Neuronal stem cell (in vitro differentiated cells): ENCODE measurements at places on chromosomes 5 and 9.

GRCh38 chr5:54719384-54720283, 202.1 kb downstream of the SNX18 start:
- H3K27ac ChIP-seq: peak overlapping the region; percentile 69
- no peaks in the 10 kb centered on the region for H3K36me3 ChIP-seq
- no peaks in the 10 kb centered on the region for H3K27me3 ChIP-seq
- peaks cover 13% of the 10 kb centered on the region for H3K4me1 ChIP-seq
- no peak overlapping the region for H3K4me3 ChIP-seq

DNA sequence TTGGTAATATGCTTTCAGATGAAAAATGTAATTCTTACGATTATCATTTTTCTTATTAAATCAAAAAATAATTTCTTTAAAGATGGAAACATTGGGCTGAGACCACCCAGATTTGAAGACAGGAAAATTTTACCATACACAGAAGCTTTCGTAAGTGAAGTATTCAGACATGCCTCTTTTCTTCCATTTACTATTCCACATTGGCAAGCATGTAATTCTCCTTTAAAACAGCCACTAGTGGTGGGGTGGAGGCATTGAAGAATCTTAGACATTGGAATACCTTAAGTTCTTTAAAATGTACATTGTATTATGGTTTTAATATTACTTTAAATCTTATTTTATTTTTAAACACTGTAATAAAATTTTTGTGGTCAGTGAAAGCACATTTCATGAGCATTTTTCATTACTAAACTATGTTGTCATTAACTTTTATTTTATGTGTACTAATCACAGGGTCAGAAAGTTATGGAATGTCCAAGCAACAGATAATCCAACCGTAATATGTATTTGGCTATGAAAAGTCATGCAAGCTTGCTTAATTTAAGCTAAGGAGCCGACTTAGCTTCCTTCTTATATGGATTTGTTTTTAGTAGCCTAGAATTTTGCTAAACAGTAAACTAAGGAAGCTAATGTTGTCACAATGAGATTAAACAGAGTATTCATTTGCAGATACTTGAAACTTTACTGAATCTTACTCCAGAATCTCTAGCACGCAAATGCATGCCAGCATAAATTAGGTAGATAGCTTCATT, 97.4 kb upstream of the ALDH1A1 start:
- H3K27me3 ChIP-seq: peaks cover 6% of the 10 kb centered on the region
- no peak overlapping the region for H3K27ac ChIP-seq
- DNase-seq: no peak
- H3K4me3 ChIP-seq: no peak overlapping the region
- H3K4me1 ChIP-seq: peaks cover 1% of the 10 kb centered on the region
- no peaks in the 10 kb centered on the region for H3K36me3 ChIP-seq

- H3K36me3 ChIP-seq: no peaks in the 10 kb centered on the region
- no peak overlapping the region for H3K4me3 ChIP-seq
- no peak for DNase-seq
- H3K4me1 ChIP-seq: peaks cover 11% of the 10 kb centered on the region
- H3K27me3 ChIP-seq: no peaks in the 10 kb centered on the region
Measured at GRCh38 chr5:55919625-55920024, 68.5 kb downstream of the IL31RA start.

GRCh38 chr9:129021091-129021490, 7.0 kb downstream of the SH3GLB2 start:
- no peak for DNase-seq
- H3K27ac ChIP-seq: no peak overlapping the region
- H3K27me3 ChIP-seq: no peaks in the 10 kb centered on the region

- H3K4me3 ChIP-seq: no peak overlapping the region
- H3K36me3 ChIP-seq: peaks cover 29% of the 10 kb centered on the region
- DNase-seq: no peak
- no peaks in the 10 kb centered on the region for H3K27me3 ChIP-seq
Measured at GRCh38 chr5:134769206-134769605, 10.6 kb downstream of the DDX46 start.

DNA sequence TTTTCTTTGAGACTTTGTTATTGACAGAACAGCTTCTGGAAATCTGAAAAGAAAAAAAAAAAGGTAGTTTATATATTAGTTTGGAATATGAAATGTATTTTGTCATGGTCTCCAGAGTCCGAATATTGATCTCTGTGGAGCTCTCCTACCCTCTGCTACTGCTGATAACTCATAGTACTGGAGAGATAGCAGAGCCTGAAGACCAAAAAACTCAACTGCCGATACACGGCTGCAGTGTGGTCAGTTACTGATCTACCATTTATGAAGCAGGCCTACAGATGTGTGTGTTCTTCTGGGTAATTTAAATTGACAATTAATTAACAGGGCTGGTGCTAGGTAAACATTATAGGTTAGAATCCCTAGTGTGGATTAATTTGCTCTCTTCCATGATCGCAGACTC, 3.8 kb upstream of the FAM120A start:
- H3K4me1 ChIP-seq: no peaks in the 10 kb centered on the region

DNA sequence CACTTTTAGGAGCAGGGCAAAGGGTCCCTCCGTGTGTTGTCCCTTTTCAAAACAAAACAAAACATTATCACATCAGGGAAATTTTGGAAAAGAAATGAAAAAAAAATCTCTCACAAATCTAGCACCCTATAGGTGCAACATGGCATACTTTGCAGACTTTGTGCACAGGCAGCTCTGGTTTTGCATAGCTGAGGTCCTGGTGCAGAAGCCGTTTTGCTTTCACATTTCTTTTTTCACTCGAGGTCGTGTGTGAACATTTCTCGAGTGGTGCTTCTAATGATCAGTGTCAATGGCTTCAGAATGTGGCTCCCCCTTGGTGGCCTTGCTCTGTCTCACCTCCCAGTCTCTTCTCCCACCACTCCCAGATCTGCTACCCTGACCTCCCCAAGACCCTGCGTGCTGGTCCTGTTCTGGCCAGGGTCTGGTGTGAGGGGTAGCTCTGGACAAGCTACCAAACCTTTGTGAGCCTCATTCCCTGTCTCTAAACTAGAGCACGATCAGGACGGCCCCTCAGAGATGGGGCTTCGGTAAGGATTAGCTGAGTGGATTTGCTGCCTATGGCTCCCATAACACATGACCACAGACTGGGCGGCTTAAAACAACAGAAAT, 258.0 kb downstream of the NSG2 start:
- no peaks in the 10 kb centered on the region for H3K27me3 ChIP-seq
- H3K4me1 ChIP-seq: peaks cover 27% of the 10 kb centered on the region
- no peak for DNase-seq
- no peak overlapping the region for H3K27ac ChIP-seq
- no peaks in the 10 kb centered on the region for H3K36me3 ChIP-seq

DNA sequence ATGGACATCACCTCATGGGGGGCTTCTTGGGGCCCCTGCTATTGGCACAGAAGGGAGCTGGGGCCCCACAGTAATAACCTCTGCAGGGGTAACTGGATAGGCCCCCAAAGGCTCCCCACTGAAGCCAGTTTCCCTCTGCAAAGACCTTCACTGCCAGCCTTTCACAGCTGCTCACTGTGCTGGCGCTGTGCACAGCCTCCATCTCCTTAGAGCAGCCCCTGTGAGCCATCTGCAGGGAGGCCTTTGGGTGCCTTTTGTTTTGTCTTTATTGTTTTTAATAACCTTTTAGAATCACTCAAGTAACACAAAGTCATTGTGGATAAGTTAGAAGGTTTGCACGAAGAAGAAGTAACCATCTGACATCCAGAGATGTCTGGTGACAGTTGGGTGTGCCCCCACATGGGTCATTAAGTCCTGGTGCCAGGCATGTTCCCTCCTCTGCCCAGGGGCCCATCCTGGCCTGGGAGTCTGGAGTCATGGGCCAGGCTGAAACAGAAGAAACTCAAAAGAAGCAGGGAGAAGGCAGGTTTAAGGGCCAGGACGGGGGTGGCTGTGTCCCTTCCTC, 42.7 kb downstream of the NCS1 start:
- DNase-seq: no peak
- peaks cover 19% of the 10 kb centered on the region for H3K36me3 ChIP-seq
- H3K4me1 ChIP-seq: peaks cover 17% of the 10 kb centered on the region
- no peak overlapping the region for H3K4me3 ChIP-seq
- H3K27me3 ChIP-seq: no peaks in the 10 kb centered on the region
- no peak overlapping the region for H3K27ac ChIP-seq

GRCh38 chr5:173573126-173573960, 43.1 kb downstream of the BOD1 start:
- no peaks in the 10 kb centered on the region for H3K36me3 ChIP-seq
- no peak overlapping the region for H3K4me3 ChIP-seq
- peaks cover 18% of the 10 kb centered on the region for H3K4me1 ChIP-seq
- H3K27ac ChIP-seq: peak overlapping the region; percentile 33
- peak; percentile 76 for DNase-seq

- no peak overlapping the region for H3K4me3 ChIP-seq
- no peak overlapping the region for H3K27ac ChIP-seq
- peaks cover 1% of the 10 kb centered on the region for H3K4me1 ChIP-seq
- H3K27me3 ChIP-seq: no peaks in the 10 kb centered on the region
- peaks cover 12% of the 10 kb centered on the region for H3K36me3 ChIP-seq
- no peak for DNase-seq
Measured at GRCh38 chr9:120646948-120647347, 67.0 kb upstream of the CDK5RAP2 start.

- H3K4me3 ChIP-seq: no peak overlapping the region
- H3K27ac ChIP-seq: no peak overlapping the region
- H3K36me3 ChIP-seq: no peaks in the 10 kb centered on the region
- H3K27me3 ChIP-seq: no peaks in the 10 kb centered on the region
- H3K4me1 ChIP-seq: no peaks in the 10 kb centered on the region
Measured at GRCh38 chr5:73719632-73720031, 93.6 kb downstream of the ARHGEF28 start.

- peaks cover 17% of the 10 kb centered on the region for H3K4me1 ChIP-seq
- no peaks in the 10 kb centered on the region for H3K27me3 ChIP-seq
- H3K27ac ChIP-seq: no peak overlapping the region
- DNase-seq: no peak
Measured at GRCh38 chr5:116492016-116492623, 82.5 kb downstream of the SEMA6A start.

- H3K27ac ChIP-seq: no peak overlapping the region
- H3K27me3 ChIP-seq: no peaks in the 10 kb centered on the region
- H3K4me1 ChIP-seq: peaks cover 23% of the 10 kb centered on the region
- no peaks in the 10 kb centered on the region for H3K36me3 ChIP-seq
- H3K4me3 ChIP-seq: no peak overlapping the region
Measured at GRCh38 chr9:127767909-127768331, 10.5 kb downstream of the SH2D3C start.

- H3K4me3 ChIP-seq: no peak overlapping the region
- H3K27me3 ChIP-seq: no peaks in the 10 kb centered on the region
- H3K36me3 ChIP-seq: peaks cover 16% of the 10 kb centered on the region
- DNase-seq: no peak
- H3K27ac ChIP-seq: no peak overlapping the region
- no peaks in the 10 kb centered on the region for H3K4me1 ChIP-seq
Measured at GRCh38 chr9:77218612-77219011, 41.3 kb downstream of the VPS13A start.

GRCh38 chr5:152270096-152270495, 135.0 kb downstream of the NMUR2 start:
- H3K36me3 ChIP-seq: no peaks in the 10 kb centered on the region
- no peaks in the 10 kb centered on the region for H3K27me3 ChIP-seq
- H3K4me1 ChIP-seq: no peaks in the 10 kb centered on the region
- no peak overlapping the region for H3K4me3 ChIP-seq
- H3K27ac ChIP-seq: no peak overlapping the region

DNA sequence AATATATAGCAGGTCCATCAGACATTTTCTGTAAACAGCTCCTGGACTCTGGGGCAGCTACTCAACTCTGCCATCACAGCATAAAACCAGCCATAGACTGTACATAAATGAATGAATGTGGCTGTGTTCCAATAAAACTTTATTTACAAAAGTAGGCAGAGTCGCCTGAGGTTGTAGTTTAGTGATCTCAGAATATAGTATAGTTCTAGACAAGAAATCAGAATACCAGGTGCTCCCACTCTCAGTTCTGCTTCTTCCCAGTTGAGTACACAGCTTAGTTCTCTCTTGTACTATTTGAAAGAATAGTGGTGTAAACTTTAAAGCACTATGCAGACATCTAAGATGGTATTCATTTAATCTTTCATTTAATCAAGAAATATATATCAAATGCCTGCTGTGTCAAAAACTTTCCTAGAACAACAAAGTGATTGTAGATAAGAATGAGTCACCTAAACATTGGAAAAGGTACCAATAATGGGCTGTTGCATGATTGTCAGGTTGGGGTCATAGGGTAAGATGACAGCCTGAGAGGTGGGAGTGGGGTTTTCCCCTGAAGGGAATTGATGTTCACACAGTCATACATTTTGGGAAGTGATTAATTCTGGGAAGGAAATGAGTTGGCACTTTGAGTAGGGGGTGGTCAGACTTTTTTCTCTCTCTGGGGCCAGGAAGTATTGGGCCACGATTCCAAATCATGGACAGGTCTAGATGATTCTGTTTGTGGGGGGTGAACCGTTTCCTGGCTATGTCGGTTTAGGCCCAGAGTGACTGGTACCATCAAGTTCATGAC, 37.0 kb downstream of the TNFSF8 start:
- DNase-seq: no peak
- H3K4me1 ChIP-seq: peaks cover 23% of the 10 kb centered on the region
- no peak overlapping the region for H3K27ac ChIP-seq
- H3K27me3 ChIP-seq: no peaks in the 10 kb centered on the region
- no peak overlapping the region for H3K4me3 ChIP-seq

DNA sequence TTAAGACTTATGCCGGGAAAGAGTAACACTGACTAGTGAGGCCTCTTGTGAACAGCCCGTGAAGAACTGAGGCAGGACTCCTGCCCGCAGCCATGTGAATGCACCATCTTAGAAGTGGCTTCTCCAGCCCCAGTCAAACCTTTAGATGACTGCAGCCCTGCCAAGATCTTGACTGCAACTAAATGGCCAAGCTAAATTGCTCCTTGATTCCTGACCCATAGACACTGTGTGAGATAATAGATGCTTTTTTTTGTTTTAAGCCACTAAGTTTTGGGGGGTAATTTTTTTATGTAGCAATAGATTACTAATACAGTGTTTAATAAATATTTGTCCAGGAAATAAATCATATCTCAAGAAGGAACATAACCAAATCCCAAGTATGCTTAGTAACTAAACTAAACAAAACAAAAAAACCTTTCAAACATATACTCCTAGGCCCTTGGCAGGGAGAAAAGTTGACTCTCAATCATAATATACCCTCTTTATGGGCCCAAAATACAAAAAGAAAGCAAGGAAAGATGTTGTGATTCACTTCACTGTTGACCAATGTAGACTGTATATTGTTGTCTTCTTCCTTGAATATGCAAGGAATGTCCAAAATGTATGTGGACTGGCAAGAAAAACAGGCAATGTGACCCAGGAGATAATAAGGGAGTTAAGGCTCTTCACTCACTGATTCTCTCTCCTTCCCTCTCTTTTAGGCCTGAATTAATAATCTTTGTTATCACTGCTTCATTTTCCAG, 79.7 kb upstream of the ZNF366 start:
- no peak for DNase-seq
- no peak overlapping the region for H3K4me3 ChIP-seq
- H3K4me1 ChIP-seq: peaks cover 6% of the 10 kb centered on the region

DNA sequence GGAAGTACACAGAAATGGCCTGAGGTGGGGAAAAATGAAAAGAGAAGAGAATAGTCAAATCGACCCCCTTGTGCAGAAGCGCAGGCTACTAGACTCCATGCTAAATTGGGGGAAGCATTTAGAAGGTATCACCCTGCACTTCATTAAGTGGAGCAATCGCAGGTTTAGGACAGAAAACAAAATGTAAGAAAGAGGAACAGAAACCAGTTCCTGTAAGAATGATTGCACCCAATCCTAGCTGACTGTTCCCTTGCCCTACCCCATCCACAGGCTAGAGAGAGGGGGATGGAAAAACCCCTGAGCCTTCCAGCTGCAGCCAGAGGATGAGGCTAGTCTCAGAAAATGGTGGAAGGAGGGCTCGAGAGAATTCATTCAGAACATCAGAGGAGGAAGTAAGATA, 23.9 kb upstream of the PPP1R2B start:
- H3K36me3 ChIP-seq: no peaks in the 10 kb centered on the region
- H3K27me3 ChIP-seq: no peaks in the 10 kb centered on the region
- DNase-seq: no peak
- no peak overlapping the region for H3K4me3 ChIP-seq
- H3K27ac ChIP-seq: no peak overlapping the region
- H3K4me1 ChIP-seq: no peaks in the 10 kb centered on the region
